ENCODE measurements at places on chromosomes 7 and 10.

DNA sequence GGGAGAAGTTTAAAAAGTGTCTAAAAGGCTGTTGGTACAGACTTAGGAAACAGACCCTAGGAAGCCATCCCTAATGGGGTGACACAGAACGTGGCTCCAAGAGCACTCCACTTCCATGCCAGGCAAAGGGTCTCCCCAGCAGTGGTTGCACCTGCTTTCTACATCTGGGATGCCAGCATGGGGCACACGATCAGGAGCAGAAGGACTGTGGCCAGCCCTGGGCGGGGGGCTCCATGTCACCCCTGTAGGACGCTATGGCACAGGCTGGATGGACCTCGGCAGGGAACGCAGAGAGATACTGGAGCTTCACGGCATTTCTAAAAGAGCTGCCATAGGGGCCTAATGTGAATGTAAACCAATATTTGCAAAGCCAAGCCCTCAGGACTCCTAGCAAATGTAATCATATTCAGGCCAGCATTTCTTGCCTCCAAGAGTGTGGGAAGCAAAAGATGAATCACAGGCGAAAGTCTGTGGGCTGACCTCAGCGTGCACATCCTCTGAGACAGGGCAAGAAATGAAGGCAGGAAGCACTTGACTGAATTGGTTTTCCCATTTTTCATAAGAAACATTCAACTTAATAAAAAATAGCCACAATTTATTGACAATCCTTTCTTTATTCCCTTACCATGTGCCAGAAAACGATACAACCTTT is 93.9 kb downstream of the ATXN7L1 start:
- no peak for DNase-seq

GRCh38 chr7:2820508-2820934 is 23.6 kb downstream of the GNA12 start:
- DNase-seq = no peak

GRCh38 chr7:88635149-88635548 is 124.4 kb upstream of the ZNF804B start:
- DNase-seq = peak; percentile 4

DNA sequence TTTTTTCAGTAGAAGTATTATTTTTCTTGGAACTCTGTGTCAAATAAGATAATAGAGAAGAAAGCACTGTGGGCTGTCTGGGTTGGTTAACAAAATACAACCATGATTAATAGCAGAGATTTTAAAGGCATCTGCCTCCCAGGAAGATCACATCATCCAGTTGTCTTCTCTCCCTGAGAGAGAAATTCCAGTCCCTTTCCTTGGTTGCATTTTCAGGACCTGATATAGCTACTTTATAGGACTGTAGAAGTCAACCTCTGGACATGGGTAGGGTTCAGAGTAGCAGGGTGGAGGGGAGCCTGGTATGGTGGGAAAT is 309.9 kb upstream of the IGFBP3 start:
- no peak for DNase-seq

DNA sequence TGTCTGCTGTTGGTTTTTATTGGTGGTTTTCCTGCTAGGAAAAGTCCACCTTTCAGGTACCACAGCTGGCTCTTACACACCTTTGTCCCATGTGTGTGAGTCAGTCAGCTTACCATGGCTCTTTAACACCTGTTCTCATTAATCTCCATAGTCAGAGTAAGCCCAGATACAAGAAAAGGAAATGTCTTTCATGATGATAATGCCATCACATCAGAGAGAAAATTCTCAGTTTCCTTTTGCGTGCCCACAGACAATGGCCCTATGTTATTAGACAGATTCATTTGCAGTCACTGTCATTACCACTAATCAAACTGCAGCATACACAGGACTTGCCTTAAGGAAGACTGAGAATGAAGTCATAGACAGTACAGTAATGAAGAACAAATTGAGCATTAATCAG is 1583.6 kb upstream of the LRRTM3 start:
- DNase-seq = no peak

DNA sequence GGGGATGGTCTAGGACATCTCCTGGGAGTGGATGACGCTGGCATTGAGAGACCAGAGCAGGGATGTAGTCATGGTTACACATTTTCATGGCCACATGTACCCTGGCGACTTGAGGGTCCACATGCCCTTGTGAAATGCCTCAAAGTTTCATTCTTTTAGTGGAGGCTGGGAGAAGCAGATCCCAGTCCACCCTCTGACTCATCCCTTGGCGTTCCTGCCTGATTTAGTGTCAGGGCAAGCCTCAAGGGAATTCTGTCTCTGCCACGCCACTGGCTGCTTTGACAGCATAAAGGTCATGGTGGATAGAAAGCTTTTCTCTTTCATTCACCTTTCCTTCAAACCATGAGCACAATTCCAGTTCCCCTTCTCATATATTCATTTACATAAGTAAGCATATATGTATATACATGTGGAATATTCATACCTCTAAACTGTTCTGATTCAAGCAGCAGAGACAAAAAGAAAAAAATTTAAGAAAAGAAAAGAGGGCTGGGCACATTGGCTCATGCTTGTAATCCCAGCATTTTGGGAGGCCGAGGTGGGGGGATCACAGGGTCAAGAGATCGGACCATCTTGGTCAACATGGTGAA is 21.8 kb upstream of the KIF5B start:
- DNase-seq = no peak

DNA sequence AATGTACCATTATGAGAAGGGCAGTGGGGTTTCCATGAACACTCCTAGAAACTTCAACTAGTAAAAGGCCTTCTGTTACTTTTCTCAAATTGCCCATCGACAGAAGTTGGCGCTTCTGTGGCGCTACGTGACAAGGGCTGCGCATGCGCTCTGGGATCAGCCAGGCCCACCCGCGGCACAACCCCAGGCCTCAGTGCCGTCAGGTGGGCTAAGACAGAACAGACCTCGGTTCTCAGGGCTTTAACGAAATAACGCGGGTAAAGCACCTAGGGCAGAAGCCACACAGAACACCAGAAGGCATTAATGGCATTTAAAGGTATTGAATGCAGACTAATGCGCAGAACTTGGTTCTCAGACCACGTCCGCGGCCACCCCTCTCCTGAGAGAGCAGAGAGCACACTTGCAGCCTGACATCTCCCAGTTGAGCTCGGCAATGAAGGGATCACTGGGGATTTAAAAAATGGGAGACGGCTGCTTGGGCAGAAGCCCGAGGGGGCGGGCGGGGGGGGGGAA is 67.6 kb upstream of the CTNNA3 start:
- DNase-seq = peak; percentile 54

DNA sequence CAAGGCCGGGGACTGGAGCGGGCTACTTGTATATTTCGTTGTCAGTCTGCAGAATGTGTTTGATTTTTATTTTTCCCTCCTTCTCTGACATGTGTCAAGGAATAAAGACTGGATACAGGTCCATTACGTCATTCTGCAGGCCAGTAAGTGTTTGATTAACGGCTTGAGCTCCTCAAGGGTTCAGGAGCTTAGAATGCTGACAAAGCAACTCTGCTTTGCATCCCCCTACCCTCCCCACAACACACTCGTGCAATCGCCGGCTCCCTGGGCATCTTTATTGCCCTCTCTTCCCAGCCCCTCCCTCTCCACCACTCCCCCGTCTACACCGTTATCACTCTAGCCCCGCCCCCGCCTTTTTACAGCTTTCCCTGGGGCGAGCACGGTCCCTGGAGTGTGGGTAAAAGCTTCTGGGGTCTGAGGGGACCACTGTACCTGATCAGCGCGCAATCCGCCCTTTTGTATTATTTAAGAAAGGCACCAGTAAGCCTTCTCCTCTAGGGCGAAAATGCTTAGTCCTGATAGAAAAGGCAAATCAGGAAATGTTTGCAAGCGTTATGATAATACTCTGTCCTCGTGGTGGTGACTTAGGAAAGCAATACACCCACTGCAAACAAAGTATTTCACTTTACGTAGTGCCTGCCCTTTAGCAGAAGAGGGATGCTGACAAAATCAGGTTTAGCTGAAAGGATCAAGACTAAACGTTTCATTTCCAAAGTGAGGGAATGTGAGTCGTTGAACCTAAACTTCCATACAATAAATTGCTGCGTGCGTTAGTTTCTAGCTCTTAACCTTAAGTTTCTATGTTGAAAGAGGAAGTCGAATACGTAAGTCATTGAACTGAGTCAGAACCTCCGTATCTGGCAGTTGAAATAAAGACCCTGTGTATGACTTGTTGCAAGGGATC is 1.4 kb upstream of the CREB5 start:
- peak; percentile 64 for DNase-seq

DNA sequence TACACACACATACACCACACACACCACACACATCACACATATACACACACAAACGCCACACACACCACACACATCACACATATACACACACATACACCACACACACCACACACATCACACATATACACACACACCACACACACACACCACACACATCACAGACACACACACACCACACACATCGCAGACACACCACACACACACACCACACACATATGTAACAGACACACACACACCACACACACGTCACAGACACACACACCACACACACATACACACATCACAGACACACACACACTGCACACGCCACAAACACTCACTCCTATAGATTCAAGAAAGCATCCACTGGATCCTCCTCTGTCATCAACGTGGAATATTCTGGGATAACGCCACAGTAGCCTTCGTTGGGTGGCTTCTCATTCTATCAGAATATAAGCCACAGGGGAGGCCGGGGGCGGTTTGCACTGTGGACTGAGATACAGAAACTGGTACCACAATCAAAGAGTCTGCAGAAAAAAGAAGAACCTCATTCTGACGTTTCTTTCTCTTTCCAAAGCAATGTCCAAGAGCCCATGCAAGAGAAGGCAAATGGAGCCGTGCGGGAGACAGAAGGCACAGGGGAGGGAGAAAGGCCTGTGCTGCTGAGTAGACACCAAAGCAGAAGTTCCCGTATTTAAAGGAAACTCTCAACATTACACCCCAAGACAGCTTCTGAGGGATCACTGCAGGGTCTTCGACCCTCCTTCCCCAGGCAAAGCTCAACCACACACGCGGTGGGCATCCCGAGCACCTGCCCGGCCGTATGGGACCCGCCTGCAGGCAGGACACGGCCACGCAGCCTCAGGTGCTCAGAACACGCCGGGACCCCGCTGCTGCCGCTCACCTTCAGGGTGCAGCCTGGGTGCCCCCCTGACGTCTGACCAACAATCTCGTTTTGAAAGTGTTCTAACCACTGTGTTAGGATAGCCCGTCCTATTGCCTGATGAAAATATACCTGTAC is 321.2 kb downstream of the DNAJB6 start:
- DNase-seq = no peak

- no peak for DNase-seq
These were observed 10.7 kb downstream of the HIP1 start for GRCh38 chr7:75727881-75728593.

- no peak for DNase-seq
These were observed 1346.3 kb downstream of the REEP3 start for GRCh38 chr10:64867501-64867962.

DNA sequence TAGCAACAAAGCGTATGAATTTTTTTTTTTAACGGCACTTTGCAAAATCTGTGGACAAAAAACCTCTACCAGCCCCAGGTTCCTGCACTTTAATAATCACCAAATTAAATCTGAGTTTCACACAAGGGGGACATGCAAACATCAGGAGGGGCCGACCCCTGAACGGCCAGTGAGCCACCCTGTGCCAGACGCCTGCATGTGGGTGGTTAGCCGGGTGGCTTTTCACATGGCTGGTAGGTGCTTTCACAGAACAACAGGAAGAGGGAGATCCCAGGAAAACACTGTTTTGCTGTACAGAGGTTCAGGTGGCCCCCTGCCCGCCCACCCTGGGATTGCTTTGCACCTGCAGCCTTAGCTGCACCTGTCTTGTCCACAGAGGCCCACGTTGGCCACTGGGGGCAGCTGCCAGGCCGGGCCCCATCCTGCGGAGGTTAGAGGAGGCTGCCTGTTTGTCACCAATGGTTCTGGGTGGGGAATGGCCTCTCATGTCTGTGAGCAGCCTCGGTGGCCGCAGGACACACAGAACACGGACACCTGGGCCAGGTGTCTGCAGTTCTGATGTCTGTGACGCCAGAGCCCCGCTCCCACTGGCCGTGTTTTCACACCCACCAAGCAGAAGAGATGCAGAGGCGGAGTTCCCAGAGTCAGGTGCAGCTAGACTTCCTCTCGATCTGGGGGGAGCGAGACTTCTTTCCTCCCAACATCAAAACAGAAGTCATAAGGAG is 107.7 kb downstream of the FAM53B start:
- DNase-seq = no peak

DNA sequence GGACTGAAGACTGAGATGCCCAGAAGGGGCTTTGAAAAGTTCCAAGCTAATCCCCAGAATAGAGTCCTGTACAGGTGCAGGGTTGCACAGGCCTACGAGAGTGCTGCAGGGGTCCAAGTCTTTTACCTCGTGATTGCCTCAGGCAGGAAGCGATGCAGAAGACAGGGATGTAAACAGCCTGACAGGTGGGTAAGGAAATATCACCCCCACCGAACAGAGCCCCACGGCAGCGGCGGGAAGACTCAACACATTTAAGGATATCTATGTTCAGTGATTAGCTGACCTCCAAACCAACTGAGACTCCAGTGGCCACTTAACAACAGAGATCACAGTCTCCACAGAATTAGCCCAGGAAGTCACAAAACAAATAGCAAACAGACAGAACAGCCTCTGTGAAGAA is 73.9 kb upstream of the VIPR2 start:
- DNase-seq = no peak

GRCh38 chr7:7202375-7202720 is 20.0 kb downstream of the C1GALT1 start:
- no peak for DNase-seq

GRCh38 chr10:30842185-30842584 is 189.5 kb downstream of the ZNF438 start:
- DNase-seq = no peak

- no peak for DNase-seq
These were observed 30.5 kb downstream of the NPS start for GRCh38 chr10:127579640-127580039.

DNA sequence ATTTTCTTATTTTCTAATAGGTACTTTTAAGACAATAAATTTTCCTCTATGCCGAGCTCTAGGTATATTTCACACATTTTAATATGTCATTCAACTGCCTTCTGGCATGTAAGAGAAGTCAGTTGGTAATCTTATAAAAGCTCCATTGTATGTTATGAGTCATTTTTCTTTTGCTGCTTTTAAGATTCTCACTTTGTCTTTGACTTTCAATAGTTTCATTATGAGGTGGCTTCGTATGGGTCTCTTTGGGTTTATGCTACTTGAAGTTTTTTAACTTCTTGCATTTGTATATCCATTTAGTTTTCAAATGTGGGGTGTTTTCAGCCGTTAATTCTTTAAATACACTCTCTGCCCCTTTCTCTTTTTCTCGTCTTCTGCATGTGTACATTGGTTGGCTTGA is 80.5 kb downstream of the ABCA13 start:
- no peak for DNase-seq

- DNase-seq = no peak
These were observed 30.7 kb downstream of the ALOX5 start for GRCh38 chr10:45404770-45405120.

GRCh38 chr10:111968647-111969046 is 214.9 kb downstream of the GPAM start:
- no peak for DNase-seq

- DNase-seq = no peak
These were observed 174.2 kb upstream of the TCERG1L start for GRCh38 chr10:131485732-131486131.

- no peak for DNase-seq
These were observed 41.1 kb downstream of the INSIG1 start for GRCh38 chr7:155338632-155339320.

GRCh38 chr10:53894145-53894544 is 906.9 kb downstream of the PCDH15 start:
- DNase-seq = no peak

- no peak for DNase-seq
These were observed 92.7 kb downstream of the SEMA3D start for GRCh38 chr7:85094046-85094725.

- DNase-seq = no peak
These were observed 566.6 kb downstream of the KCNMA1 start for GRCh38 chr10:77071001-77071511.
